ENCODE measurements at places on chromosomes 2 and 18. TPM values are rescaled to one million over a fixed set of nuclear protein-coding genes. Genes with fewer than 3 reads are reported as not detected.

DNA sequence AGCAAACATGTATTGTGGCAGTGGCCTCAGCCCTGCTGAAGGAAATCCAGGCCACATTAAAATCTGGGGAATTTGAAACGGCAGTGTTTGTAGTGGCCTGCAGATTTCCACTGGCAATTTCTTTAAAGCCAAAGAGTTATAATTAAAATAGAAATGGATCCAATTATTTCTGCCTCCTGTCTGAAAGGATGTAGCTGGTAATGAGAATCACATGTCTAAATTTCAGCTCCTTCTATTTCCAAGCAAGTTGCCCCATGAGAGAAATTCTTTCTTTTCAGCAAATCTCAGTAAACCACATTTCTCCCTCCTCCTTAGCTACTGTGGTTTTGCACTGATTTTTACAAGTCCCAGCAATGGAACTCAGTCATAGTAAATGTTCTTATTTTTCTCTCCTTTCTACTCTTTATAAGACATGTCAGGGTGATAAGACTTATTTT lies 55.4 kb upstream of the ZNF396 start:
- peaks cover 9% of the 10 kb centered on the region for H3K4me1 ChIP-seq
- no peaks in the 10 kb centered on the region for H3K27me3 ChIP-seq
- no peak overlapping the region for H3K27ac ChIP-seq
- DNase-seq: no peak
- H3K36me3 ChIP-seq: no peaks in the 10 kb centered on the region

DNA sequence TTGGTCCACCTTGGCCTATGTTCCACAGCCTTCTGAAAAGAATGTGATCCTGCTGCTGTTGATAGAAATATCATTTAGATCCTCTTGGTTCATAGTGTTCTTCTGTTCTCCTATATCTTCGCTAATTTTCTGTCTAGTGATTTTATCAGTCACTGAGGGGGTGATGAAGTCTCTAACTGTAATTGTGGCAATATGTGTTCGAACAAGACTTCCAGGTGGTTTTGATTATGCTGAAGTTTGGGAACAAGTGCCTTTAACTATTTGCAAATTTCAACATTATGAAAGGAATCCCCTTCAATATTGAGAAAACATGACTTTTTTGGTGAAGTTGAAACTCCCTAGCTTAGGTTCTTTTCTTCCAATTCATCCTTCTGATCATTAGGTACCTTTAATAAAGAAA lies 140.4 kb downstream of the MTX2 start:
- H3K27me3 ChIP-seq: no peaks in the 10 kb centered on the region
- H3K4me1 ChIP-seq: no peaks in the 10 kb centered on the region
- no peak overlapping the region for H3K4me3 ChIP-seq
- no peak for DNase-seq
- H3K36me3 ChIP-seq: no peaks in the 10 kb centered on the region

SERPINB13 gene
- not detected for total RNA-seq

GRCh38 chr2:58350484-58350883 lies 109.4 kb upstream of the FANCL start:
- H3K4me1 ChIP-seq: no peaks in the 10 kb centered on the region
- H3K27ac ChIP-seq: no peak overlapping the region
- H3K36me3 ChIP-seq: no peaks in the 10 kb centered on the region
- no peak overlapping the region for H3K4me3 ChIP-seq

- peaks cover 23% of the 10 kb centered on the region for H3K4me1 ChIP-seq
- H3K27ac ChIP-seq: no peak overlapping the region
- peak overlapping the region; percentile 98 for H3K4me3 ChIP-seq
- H3K36me3 ChIP-seq: peaks cover 3% of the 10 kb centered on the region
Observed at GRCh38 chr2:241148239-241148638, 1.0 kb downstream of the PASK start.

GBX2 gene
- not detected for total RNA-seq

DYTN gene
- total RNA-seq: not detected

DNA sequence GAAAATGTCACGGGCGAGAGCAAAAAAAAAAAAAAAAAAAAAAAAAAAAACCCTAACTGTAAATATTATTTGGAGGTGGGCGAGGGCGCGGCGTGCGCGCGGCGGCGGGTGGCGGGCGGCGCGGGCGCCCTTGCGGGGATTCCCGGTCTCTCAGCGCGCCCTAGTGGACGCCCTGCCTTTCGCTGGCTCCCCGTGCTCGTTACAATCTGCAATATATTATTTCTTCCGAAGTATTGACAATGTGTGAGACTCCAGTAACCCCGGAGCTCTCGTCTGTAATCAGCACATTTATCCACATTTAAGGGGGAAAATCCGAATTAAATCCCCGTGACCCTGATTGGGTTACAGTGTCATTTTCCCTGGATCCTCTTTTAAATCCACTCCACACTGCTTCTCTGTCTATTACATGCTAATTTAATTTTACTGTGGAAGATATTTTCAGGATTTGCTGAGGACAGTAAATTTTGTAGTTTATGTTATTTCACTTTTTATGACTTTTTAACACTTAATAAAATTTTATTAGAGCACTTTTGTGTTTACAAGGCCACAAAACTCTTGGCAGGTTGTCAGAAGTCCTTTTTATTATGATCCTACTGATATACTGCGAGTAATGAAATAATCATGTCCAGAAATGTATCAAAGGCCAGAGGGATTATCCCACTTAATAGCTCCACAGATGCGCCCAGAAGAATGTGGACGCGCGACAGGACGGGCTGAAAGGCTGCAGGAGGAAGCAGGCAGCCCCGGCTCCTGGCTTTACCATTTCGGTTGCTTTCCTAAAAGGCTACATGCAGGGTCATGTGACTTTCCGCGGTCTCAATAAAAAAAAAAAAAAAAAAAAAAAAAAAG lies 369.1 kb downstream of the MTX2 start:
- DNase-seq: peak; percentile 67
- H3K4me3 ChIP-seq: peak overlapping the region; percentile 67
- H3K36me3 ChIP-seq: no peaks in the 10 kb centered on the region
- no peak overlapping the region for H3K27ac ChIP-seq
- H3K27me3 ChIP-seq: peaks cover 90% of the 10 kb centered on the region

GRCh38 chr2:64650296-64650695 lies 3.4 kb downstream of the SERTAD2 start:
- no peak overlapping the region for H3K27ac ChIP-seq
- no peak overlapping the region for H3K4me3 ChIP-seq
- no peaks in the 10 kb centered on the region for H3K36me3 ChIP-seq
- no peak for DNase-seq

SLC40A1 gene
- total RNA-seq: 135 TPM

LOXHD1 gene
- total RNA-seq: 2.9 TPM

- no peaks in the 10 kb centered on the region for H3K4me1 ChIP-seq
- H3K27ac ChIP-seq: no peak overlapping the region
- H3K4me3 ChIP-seq: no peak overlapping the region
- H3K27me3 ChIP-seq: no peaks in the 10 kb centered on the region
- DNase-seq: no peak
Observed at GRCh38 chr2:62036761-62037250, 131.3 kb downstream of the COMMD1 start.

DNA sequence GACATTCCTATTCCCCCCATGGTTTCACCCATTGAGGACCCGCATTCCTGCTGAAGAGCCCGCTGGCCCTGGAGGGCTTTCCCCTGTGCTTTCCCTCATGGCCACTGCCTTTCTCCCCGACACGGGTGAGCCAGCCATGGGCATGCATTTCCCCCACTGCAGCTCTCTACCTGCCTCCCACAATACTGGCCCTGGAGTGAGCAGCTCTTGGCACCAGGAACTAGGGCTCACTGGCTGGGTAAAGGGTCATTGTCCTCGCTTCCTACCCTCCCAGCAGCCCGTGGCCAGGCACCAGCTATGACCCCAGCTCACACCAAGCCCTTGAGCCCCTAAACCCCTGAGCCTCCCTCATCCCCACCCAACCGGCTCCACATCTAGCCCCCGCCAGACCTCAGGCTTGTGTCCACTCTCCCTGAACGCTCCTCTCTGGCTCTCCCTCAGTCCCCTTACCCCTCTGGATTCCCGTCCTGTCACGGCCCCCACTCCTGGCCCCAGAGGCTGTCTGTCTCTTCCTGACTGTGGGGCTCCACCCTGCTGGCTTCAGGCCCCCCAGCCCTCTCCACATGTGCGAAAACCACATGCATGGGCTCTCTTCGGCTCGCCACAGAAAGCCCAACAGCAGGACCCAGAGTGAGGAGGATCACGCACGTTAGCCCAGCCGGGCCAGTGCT lies 199.8 kb downstream of the ZFP36L2 start:
- no peak overlapping the region for H3K4me3 ChIP-seq
- H3K27ac ChIP-seq: no peak overlapping the region
- H3K4me1 ChIP-seq: peaks cover 22% of the 10 kb centered on the region
- no peaks in the 10 kb centered on the region for H3K36me3 ChIP-seq

UGT1A5 gene
- total RNA-seq: 0.27 TPM

DNA sequence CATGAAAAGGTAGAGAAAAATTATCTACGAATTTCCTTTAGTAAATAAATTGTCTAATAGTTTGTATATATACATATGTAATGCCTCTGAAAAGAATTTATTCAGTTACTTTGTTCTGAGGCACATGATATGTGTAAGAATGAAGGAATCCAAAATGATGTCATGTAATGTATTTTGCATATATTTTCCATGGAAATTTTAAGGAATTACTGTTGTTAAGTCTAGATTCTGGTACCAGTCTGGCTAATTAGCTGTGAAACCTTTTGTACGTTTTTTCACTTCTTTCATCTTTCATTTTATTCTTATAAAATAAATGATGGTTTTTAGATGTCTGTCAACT lies 12.3 kb downstream of the YIPF4 start:
- H3K27me3 ChIP-seq: no peaks in the 10 kb centered on the region
- H3K4me1 ChIP-seq: peaks cover 32% of the 10 kb centered on the region
- H3K27ac ChIP-seq: no peak overlapping the region
- H3K36me3 ChIP-seq: peaks cover 28% of the 10 kb centered on the region

GRCh38 chr2:21599417-21599816 lies 475.6 kb downstream of the TDRD15 start:
- H3K4me3 ChIP-seq: no peak overlapping the region
- no peak for DNase-seq
- no peak overlapping the region for H3K27ac ChIP-seq
- no peaks in the 10 kb centered on the region for H3K27me3 ChIP-seq
- H3K4me1 ChIP-seq: no peaks in the 10 kb centered on the region

- H3K4me3 ChIP-seq: no peak overlapping the region
- no peaks in the 10 kb centered on the region for H3K27me3 ChIP-seq
- H3K27ac ChIP-seq: no peak overlapping the region
- H3K4me1 ChIP-seq: no peaks in the 10 kb centered on the region
Observed at GRCh38 chr2:237180187-237180586, 94.5 kb downstream of the COPS8 start.

PLB1 gene
- total RNA-seq: 5.5 TPM

DNA sequence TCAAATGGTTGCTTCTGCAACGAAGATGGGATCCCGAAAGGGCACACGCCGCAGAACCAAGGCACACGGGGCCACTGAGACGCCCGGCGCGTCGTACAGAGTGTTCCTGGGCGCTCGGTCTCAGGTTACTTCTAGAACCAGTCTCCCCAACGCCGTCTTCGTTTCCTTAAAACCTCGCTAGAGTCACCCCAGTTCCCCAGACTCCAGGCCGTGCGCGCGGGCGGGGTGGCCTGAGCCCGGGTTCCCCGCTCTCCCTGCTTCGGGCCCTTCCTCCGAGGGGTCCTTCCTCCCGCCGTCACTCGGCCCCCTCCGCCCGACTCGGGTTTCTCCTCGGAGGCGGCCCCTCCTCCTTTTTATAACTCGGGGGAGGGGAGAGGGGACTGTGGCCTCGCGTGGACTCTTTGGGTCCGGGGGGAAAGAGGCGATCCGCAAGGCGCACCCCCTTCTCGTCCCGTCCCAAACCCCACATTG lies 774 bp upstream of the FZD7 start:
- H3K27me3 ChIP-seq: peaks cover 30% of the 10 kb centered on the region
- peak; percentile 74 for DNase-seq
- peak overlapping the region; percentile 94 for H3K27ac ChIP-seq
- peaks cover 41% of the 10 kb centered on the region for H3K4me1 ChIP-seq
- H3K36me3 ChIP-seq: no peaks in the 10 kb centered on the region
- peak overlapping the region; percentile 83 for H3K4me3 ChIP-seq

DNA sequence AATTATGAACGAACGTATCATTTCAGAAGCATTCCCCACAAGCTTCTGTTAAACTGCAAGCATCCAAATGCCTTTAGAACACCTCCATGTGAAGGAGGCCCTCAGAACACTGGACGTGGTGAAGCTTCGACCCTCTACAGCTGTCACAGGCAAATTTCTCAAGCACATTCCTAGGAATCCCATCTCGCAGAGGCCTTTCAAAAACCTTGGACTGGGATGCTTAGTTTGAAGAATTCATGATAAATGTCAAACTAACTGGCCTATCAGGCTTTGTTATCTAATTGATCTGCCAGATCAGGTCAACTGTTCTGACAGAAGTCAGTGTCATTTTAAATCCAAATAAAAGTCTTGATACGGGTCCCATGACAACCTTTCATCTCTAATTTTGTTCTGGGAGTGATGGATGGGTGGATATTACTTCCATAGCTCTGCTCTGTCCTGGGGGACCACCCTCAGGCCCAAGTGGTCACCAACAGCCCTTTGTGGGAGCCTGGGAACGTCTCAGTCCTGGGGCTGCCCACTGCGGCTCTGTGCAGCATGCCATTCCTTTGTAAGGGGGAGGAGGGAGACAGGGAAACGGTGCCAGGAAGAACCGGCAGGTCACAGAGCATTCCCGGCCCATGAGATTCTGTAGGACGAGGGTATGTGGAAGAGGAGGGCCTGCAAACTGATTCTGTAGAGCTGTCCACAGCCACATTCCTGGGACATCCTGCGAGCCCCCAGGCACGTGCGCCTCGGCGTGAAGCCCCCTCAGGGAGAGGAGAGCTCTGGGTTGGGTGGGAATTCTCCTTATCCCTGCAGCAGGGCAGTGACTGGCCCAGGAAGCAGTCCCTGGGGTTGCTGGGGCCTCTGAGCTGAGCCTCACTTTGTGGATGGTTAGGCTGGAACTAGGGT lies 59.1 kb upstream of the PXDN start:
- no peaks in the 10 kb centered on the region for H3K27me3 ChIP-seq
- H3K36me3 ChIP-seq: no peaks in the 10 kb centered on the region
- DNase-seq: no peak

GRCh38 chr2:104690255-104690984 lies 163.5 kb upstream of the POU3F3 start:
- no peak overlapping the region for H3K4me3 ChIP-seq
- H3K27ac ChIP-seq: no peak overlapping the region
- H3K36me3 ChIP-seq: no peaks in the 10 kb centered on the region
- no peak for DNase-seq
- H3K4me1 ChIP-seq: no peaks in the 10 kb centered on the region

DNA sequence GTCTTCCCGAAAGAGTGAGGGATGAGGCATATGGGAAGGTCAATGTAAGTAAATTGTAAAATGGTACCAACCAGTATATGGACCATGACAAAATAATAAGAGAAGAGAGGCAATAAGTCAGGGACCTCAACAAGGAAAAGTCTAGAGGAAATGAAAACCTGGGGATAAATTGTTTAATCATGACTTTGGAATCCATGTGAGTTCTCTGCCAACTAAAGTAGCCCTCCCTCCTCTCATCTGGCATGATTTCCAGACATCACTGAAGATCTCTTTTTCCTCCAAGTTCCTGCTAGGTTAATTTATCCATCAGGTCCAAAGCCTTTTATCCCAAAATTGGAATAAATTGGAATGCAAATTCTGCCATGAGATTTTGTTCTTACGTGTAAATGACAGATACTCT lies 417.9 kb downstream of the NRXN1 start:
- H3K27ac ChIP-seq: no peak overlapping the region
- no peaks in the 10 kb centered on the region for H3K27me3 ChIP-seq
- no peak for DNase-seq
- H3K4me1 ChIP-seq: no peaks in the 10 kb centered on the region

FBXO15 gene
- 4.2 TPM for total RNA-seq

- H3K36me3 ChIP-seq: no peaks in the 10 kb centered on the region
- DNase-seq: no peak
- peaks cover 42% of the 10 kb centered on the region for H3K4me1 ChIP-seq
- no peak overlapping the region for H3K27ac ChIP-seq
- no peaks in the 10 kb centered on the region for H3K27me3 ChIP-seq
Observed at GRCh38 chr2:134208825-134209224, 45.0 kb upstream of the MGAT5 start.

Data from lower lobe of right lung (tissue), 2 donors.